ENCODE measurements at places on chromosomes 4 and X.

DNA sequence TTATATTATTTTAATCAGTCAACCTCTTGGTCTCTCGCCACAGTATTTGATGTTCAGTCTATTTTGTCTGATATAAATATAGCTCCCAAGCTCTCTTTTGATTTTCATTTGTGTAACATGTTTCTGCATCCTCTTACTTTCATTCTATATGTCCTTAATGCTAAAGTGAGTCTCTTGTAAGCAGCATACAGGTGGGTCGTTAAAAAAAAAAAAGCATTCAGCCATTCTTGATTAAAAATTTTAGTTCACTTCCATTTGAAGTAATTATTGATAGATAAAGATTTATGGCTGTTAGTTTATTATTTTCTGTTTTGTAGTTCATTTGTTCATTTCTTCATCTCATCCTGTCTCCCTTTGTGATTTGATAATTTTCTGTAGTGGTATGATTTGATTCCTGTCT lies 229.1 kb downstream of the GUCY2F start:
- DNase-seq: no peak

GRCh38 chr4:138977524-138977923 lies 38.1 kb upstream of the NOCT start:
- DNase-seq: peak; percentile 10

DNA sequence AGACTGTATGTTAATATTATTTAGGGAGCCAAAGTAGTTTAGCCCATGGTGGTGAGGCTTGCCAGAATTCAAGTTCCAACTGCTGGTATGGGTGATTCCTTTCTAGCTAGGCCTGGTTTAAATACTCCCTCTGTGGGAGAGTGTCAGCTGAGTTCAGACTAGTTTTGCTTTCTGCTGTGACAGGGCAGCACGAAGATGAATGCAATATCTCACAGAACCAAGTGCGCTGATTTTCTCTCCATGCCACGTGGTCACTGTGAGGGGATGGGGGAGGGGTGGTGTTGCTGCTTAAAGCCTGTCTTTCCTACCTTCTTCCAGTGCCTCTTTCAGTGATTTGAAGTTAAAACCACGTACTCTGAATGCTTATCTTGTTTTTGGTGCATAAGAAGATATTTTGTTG lies 445.7 kb upstream of the CXorf51B start:
- no peak for DNase-seq

DNA sequence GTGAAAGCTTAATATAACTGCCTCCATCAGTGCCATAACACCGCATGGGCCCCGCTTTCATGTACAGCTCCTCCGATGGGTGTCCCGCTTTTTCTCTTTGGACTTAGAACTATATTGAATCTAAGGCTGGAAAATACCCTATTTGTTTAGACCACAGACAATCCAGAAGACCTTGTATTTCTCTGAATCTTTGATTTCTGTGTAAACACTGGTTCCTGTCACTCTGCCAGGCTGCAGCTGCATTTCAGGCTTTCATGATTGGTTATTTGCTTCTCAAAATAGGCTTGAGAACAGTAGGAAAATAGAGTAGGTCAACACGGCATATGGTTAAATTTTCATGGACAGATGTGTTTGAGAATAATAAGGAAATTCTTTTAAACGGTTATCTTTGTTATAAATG lies 80.0 kb downstream of the NWD2 start:
- DNase-seq: no peak

- no peak for DNase-seq
These were observed 94.5 kb upstream of the IL15 start for GRCh38 chr4:141541851-141542250.

DNA sequence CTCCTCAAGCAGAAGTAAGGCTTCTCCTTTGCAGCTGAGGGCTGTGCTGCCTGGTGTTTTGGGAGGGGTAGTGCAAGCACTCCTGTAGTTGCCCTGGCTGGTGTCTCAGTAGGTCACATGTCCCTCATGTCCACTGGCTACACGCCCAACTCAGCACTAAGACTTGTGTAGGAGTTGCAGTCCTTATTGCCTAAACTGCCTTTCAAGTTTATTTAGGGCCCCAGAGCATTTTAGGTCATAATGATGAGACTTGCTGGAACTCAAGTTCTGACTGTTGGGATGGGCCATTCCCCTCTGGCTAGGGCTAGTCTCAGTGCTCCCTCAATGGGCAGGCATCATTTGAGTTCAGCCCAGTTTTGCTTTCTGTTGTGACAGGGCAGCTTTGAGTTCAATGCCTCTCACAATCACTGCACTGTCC lies 44.1 kb downstream of the PPM1K start:
- DNase-seq: no peak

- DNase-seq: no peak
These were observed 151.1 kb upstream of the TBC1D9 start for GRCh38 chr4:140906993-140907962.

GRCh38 chr4:173270312-173271027 lies 63.7 kb downstream of the HMGB2 start:
- DNase-seq: no peak

GRCh38 chrX:150303386-150304097 lies 59.6 kb upstream of the MAMLD1 start:
- no peak for DNase-seq

- peak; percentile 53 for DNase-seq
These were observed 71.5 kb downstream of the ARHGEF9 start for GRCh38 chrX:63713526-63713925.

DNA sequence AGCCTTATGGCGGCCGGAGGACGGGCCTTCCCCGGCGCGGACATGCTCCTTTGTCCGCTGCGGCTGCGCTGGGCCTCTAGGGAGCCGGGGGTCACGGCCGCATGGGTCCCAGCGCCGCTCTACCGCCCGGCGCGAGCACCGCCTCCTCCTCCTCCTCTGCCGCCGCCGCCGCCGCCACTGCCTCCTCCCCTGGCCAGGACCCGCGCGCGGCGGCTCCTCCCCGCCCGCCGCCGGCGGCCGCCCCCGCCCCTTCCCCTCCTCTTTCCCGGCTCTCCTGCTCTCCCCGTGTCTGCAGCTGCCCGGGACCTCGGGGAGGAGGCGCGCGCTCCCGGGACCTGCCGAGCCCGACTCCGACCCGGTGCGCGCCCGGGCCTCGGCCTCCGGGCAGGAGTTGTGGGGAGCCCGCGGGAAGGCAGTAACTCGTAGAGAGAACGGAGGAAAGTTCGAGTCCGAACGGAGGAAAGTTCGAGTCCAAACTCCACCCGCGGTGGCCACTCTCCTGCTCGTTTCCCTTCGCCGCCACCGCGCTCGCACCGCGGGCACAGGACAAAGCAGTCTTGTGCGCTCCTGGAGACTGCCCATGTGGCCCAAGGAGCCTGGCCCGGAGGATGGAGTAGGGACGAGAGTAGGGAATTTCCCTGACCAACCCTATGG lies at the start of gene ADGRA3:
Gene ADGRA3 (minus strand): TSS at position 179 of the 654 bp plus-strand sequence. CDS start 282 bp downstream, outside the sequence.
- peak; percentile 78 for DNase-seq

DNA sequence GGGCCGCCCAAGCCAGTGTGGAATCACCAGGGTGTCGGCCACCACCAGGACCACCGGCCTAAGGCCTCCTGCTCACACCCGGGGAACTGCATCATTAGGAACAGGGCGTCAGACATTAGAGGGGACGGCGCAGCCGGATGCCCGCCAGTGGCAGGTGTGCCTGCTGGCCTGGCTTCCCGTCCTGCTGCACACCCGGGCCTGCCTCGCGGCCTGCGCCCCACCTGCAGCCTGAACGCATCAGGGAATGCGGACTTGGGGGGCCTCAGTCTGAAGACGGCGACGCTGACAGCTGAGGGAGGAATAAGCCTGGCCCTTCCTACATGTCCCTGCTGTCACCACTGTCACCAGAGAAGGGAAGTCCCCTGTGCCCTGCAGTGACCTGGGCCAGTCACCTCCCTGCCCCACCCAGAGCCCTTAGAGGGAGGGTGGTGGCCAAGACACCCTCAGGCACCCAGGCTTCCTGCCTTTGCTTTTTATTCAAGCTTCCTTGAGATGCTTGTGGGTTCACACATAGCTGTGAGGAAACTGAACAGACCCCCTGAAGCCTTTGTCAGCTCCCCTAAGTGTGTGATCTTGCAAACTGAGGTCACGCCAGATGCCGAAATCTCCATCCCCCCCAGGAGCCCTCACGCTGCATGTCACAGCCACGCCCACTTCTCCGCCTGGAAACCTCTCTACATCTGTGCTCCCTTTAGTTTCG lies 3.2 kb downstream of the DGKQ start:
- no peak for DNase-seq

GRCh38 chr4:148053298-148054003 lies 321.6 kb downstream of the ARHGAP10 start:
- no peak for DNase-seq

GRCh38 chr4:52873191-52873590 lies 11.1 kb downstream of the RASL11B start:
- DNase-seq: peak; percentile 77

DNA sequence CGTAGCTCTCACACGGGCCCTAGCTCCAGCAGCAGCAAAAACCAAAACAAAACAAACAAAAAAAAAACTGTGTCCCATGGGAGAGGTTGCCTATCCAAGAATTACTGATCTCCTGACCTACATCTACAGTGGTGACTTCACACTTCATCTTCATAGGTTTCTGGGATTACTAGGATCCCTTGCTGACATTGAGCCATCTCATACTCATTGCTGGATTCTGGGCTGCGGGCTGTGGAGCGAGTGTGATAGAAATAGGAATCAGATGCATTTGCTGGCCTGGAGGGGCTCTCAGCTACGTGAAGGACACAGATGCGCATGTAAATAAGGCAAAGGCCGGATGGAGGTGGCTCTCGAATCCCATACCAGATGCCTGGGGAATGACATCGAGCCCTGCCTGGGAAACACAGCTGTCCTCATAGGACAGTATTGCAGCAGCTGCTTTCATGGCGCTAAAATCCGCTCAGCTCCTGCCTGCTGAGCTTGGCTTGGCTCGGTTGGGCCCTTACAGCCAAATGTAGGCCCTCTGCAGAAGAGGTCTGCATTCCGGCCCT lies 41.7 kb downstream of the CNGA2 start:
- DNase-seq: peak; percentile 62

DNA sequence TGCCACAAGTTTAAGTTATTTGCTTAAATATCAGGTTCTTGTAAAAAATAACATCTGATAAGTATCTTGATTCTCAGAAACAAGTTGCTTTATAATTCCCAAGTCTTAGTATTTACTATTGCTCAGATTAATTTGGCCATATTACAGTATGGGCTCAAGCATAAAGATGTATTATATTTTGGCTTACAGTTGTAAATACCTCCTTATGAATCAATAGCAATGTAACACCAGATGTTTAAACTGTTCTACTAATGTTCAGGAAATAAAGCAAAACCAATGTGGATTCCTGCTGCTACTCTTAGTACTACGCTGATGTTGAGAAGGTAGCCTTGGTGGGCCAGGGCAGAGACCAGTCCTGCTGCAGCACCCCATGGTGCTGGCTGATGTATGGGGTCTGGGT lies 102.7 kb downstream of the MGST2 start:
- DNase-seq: no peak

DNA sequence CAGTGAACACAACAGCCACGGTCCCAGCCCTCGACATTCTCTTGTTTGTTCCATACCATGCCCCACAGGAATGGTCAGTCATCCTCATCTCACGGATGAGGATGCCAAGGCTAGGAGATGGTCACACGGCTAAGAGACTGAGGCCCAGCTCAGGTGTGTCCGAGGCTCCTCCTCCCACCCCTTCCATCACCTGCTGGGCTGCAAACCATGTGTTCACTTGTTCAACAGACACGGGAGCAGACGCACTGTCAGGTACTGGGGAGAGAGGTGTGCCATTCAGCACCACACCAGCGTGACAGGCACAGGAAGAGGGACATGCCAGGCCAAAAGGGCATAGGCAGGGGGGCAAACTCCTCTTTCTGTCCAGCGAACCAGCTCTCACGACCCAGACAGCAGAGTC lies 45.9 kb downstream of the ABLIM2 start:
- no peak for DNase-seq

GRCh38 chr4:47374477-47374876 lies 89.0 kb downstream of the COMMD8 start:
- DNase-seq: no peak

DNA sequence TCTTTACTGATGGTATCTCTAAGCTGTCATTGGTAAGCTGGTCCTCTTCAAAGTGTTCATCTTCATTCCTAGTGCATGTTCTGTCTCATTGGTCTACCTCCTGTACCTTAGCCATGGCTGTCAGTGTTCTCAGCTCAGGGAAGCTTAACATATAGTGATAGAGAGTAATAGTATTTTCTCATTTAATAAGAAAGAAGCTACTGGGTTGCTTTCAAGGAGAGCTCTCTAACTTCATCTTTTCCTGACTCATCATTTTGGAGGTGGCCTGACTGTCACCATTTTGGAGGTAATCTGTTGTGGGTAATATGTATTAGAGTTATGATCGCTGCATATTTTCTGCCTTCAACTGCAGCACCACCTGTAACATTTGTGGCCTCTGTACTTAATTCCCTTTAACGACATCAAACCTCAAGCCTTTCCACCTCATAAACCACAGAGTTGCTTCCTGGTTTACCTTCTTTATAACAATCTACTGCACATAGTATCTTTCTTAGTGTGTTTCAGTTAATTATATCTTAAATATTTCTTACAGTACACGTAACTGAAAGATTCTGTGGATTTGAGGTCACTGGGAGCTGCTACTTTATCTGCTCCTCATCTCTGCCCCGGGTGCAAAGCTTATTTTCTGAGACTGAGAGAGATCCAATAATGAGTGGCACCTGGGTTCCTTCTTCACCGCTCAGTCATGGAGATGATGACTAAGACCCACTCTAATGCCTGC lies 474.0 kb upstream of the TECRL start:
- DNase-seq: no peak

- DNase-seq: peak; percentile 41
These were observed 45.3 kb downstream of the MAP7D3 start for GRCh38 chrX:136205882-136206380.

GRCh38 chrX:123013141-123013540 lies 170.9 kb upstream of the GRIA3 start:
- no peak for DNase-seq

DNA sequence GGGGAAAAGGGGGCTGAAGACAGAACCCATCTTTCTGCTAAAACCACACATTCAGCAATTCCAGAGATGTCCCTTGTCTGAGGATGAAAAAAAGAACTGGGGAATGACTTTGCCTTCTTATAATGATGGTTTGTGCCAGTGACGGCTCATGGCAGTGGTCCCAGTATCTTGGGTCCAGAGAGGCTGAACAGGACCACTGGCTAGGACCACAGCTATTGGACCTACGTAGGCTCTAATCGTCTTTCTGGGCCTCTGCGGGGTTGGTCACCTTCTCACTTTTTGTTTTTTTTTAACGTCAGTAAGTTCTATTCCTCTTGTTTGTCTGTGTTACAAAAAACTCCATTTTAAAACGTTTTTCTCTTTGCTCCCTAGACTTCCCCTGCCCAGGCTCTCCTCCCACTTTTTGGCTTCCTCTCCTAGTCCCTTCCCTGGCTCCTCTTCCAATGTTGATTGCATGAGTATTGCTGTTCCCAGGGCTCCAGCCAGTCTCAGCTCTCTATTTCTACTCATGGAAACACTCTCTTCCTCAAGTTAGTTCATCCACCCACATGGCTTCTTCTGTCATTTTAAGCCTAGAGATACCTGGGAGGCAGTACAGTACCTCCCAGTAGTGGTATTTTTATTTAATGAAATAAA lies 52.6 kb upstream of the STX18 start:
- DNase-seq: no peak

GRCh38 chr4:54898056-54898562 lies 227.3 kb downstream of the KDR start:
- no peak for DNase-seq

All from ELF-1 (cell line).